ENCODE measurements at places on chromosomes 7 and 10.

DNA sequence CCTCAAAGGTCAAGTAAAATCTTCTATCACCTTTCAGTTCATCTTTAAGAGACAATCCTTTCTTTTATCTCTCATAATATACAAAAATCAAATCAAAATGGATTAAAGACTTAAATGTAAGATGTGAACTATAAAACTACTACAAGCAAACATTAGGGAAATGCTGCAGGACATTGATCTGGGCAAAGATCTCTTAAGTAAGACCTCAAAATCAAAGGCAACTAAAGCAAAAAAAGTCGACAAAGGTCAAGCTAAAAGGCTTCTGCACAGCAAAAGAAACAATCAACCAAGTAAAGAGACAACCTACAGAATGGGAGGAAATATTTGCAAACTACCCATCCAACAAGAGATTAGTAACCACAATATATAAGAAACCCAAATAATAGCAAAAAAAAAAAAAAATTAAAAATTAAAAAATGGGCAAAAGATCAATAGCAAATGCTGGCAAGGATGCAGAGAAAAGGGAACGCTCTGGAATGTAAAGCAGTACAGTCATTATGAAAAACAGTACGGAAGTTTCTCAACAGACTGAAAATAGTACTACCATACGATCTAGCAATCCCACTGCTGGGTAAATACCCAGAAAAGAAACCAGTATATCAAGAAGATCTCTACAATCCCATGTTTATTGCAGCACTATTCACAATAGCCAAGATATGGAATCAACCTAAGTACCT is 41.7 kb downstream of the TNPO3 start:
- no peak for DNase-seq

DNA sequence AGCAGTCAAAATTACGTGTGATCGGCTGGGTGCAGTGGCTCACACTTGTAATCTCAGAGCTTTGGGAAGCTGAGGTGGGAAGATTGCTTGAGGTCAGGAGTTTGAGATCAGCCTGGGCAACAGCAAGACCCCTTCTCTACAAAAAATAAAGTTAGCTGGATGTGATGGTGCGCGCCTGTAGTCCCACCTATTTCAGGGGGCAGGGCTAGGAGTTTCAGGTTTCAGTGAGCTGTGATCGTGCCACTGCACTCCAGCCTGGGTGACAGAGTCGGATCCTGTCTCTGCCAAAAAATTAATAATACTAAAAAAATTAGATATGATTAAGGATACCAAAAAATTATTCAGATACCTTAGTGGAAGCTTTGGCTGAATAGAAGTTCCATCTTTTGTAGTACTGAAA is 136.4 kb downstream of the SDK1 start:
- DNase-seq, result no peak

GRCh38 chr7:73721377-73721817 is 1.9 kb upstream of the STX1A start:
- DNase-seq, result peak; percentile 85

GRCh38 chr10:14891151-14891550 is 12.5 kb downstream of the SUV39H2 start:
- DNase-seq, result no peak

DNA sequence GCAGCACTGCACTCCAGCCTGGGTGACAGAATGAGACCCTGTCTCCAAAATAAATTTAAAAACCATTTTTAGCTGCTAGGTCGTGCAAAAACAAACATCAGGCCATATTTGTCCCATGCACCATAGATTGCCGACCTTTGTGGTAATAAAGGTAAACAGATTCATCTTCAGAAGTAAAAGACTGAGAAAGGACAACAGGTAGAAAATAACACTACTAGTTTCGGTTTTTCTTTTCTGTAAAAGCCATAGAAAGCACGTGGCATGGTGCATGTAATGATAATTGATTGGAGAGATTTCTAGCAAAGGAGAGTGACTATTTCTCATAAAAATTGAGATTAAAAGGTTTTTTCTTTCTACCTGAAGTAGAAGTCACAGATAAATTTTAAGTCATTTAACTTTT is 93.9 kb downstream of the DNAH11 start:
- DNase-seq, result no peak

DNA sequence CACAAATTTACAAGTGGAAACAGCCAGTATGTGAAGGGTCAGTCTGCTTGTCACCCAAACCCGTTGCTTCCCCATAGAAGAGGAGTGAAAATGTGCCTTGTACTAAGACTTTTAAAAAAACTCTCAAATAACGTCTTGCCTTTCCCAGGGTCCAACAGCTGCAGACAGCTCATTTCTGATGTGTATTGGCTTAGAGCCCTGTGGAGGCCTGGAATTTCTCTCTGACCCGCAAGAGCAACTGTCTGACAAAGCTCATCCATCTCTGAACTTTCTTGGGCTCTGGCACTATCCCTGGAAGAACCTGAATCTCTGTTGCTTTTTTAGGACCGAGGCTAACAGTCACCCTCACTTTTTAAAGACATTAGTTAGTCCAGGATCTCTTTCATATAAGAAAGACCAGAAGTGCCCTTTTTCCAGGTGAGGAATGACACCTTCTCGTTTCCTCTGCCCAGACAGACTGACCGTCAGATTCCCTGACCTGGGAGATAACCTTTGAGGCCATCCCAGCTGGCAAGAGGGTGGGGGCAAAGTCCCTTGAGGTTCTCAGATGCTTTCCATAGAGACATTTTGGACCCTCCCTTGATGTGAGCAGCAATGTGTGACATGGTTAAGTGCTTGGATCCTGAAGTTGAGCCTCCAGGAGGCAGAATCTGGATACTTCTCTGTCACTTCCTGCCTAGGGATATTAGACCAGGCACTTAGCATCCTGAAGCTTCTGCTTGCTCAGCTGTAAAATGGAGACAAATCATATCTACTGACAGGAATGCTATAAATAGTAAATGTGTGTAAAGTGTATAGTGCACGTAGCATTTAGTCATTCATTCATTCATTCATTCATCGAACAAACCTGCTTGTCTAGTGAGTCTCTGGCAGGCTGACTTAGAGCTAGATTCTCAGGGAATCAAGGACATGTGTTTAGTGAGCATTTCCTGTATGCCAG is 4.5 kb upstream of the NODAL start:
- no peak for DNase-seq

DNA sequence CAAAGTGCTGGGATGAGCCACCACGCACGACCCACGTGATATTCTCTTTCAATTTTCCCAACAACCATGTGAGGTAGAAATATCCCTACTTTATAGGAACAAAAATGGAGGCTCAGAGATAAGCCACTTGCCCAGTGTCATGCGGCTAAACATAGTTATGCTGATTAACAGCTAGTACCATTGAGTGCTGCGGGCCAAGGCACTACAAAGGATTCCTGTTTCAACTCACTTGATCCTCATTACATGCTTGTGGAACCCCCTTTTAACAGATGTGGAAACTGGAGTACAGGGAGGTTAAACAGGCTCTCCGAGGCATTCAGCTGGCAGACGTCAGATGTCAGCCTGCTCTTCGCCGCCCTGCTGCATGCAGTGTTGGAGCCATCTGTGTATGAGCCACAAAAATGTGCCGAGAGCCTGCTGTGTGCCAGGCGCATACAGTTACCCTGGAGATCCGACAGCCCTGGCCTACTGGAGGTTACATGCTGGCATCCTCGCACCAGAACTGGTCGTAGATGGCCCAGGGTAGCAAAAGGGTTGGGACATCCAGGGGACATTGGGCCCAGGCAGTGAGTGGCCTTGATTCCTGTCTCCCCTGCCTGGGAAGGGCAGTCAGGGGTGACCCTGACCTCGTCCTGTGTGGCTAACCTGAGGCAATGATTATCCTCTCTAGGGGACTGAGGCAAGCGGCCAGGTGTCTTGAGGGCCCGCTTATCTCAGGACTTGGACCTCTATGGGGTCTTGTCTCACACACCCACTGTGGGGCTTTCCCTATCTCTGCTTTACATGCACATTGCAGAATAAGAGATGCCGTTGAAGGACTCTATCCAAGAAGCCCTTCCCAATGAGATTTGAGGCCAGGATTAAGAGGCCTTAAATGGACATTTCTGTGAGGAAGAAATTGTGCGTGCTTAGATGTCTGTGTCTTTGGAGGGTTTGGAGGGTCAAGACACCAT is 18.5 kb upstream of the SRGN start:
- DNase-seq, result no peak

GRCh38 chr7:30977222-30977621 is 13.5 kb downstream of the GHRHR start:
- no peak for DNase-seq

Data from NCI-H446 (cell line).